Activated T-cell treated with anti-CD3 and anti-CD28 coated beads for 48 hours (primary cell): ENCODE measurements at places on chromosomes 3 and 15.

DNA sequence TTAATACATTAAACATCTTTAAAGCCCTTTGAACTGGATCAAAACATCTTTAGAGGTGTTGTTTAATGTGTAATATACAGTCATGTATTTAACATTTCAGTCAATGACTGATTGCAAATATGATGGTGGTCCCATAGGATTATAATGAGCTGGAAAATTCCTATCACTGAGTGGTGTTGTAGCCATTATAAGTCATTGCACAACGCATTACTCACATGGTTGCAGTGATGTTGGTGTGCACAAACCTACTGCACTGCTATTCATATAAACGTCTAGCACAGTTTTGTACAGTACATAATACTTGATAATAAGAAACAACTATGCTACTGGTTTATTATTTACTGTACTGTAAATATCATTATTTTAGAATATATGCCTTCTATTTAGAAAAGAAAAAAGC lies 75.6 kb downstream of the DTWD1 start:
- no peak for DNase-seq

- DNase-seq, result no peak
These were observed 1.8 kb downstream of the RBMS3 start for GRCh38 chr3:29282427-29283230.

- no peak for DNase-seq
These were observed 782 bp upstream of the UACA start for GRCh38 chr15:70763950-70764730.

DNA sequence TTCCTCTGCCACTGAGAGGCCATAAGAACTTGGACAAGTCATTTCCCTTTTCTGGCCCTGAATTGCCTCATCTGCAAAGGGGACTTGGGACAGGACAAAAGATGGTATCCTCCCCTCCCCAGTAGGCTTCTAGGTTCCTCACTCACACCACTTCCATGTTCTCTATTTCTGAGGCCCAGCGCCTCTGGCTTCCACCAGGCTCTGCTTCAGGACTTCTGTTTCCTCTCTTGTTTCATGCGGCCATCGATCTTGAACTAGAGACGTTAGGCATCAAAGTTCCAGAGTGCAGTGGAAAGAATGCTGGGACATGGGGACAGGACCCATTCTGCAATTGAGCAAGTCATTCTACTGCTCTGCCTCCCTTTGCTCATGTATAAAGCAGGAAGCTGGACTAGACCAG lies 1.7 kb downstream of the TM4SF4 start:
- DNase-seq, result no peak
